ENCODE measurements at places on chromosomes 7 and 10.

DNA sequence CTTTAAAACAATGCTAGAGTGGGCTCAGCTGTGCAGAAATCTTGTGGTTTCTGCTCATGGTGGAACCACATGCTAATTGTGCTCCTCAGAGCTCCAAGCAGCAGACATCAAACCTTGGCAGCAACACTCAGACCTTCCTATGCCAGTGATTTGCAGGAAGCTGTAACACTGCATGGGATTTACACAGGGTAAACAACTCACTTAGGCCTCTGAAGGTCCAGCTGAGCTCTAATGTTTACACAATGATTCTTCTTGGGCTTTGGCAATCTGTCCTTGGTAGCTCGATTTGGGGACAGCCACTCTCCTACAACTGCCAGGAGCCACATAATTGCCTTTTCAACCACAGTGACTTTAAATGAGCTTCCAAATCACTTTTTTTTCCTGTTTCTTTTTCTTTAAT is 97.7 kb upstream of the PDLIM1 start:
- no peak for DNase-seq

- no peak for DNase-seq
Measured at GRCh38 chr7:96527133-96527827, 182.4 kb downstream of the SEM1 start.

- no peak for DNase-seq
Measured at GRCh38 chr10:76278811-76279460, 847.5 kb downstream of the LRMDA start.

DNA sequence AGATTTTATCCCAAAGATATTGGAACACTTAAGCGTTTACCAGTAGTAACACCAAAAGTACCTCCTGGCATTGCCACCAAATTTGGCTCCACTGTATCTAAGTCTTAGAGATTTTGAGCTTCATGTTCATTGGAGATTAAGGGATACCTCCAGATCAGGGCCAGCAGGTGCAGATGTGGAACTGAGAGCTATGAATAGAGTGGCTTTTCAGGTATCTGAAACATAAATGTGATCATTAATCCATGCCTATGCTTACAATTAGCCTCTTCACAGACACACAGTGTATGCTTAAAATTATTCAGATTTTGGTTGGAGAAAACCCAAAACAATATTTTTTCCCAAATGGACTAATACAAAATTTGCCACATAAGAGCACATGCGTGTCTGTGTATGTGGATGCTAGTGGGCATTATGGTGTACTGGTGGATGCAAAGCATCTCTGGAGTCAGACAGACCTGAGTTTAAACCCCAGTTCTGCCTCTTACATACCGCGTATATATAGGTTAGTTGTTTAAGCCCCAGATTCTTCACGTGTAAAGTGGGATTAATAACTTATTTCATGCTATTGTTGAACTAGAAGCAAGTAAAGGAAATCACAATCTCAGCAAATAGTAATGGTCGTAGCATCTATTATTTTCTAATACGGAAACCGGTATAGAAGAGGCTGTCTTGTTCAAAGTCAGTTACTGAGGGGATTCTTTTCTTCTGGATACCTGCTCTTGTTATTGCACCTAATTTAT is 6.8 kb upstream of the LRRC4 start:
- DNase-seq: no peak

DNA sequence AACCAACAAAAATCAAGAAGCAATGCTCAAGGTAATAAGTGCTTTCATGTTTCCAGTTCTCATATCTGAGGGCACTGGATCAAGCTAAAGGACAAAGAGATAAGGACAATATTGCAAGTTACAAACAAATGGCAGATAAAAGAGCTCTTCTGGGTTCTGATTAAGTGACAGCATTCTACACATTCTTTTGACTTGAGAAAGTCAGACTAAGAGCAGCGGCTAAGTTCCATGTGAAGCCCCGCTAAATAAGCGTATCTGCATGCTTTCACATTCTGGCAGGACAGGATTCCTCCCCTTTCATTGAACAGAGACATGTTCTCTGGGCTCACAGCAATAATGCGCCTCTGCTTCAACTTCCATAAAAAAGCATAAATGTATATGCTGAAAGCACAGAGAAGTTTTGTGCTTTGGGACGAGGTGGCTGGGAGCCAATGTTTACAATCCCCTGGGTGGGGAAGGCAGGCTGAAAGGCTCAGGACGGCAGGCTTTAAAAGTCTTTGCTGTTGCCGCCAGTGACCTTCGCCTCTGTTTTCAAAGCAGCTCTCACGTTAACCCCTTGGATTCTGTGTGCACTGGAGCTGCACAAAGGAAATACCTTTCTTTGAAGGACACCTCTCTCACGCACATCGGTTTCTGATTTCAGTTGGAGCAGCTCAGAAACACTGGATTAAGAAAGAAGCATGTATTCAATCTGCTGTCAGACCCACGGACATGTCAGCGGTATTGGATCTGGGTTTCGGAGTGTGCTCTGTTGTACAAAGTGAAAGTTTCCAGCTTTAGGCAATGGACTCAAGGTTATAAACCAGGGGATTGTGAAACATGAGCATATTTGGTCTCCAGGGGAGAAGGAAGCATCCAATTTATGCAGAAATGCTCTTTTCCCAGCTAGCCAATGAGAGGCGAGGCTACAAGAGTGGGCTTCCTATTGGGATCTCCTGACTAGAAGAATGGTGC is 105.4 kb upstream of the FAM133B start:
- DNase-seq: no peak

DNA sequence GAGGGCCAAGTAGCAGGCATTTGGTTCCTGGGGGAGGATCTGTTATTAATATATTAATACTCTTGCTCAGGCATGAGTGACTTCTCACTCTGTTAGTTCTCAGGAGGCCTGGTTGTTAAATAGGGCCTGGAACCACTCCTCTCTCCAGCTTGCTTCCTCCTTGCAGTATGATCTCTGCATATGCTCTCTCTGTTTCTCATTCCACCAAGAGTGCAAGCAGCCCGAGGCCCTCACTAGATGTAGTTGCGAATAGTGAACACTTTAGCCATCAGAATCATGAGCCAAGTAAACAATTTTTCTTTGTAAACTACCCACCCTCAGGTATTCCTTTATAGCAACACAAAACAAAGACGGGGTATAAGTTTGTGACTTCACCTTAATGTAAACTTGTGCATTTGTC is 784.3 kb downstream of the DNAJB9 start:
- no peak for DNase-seq

DNA sequence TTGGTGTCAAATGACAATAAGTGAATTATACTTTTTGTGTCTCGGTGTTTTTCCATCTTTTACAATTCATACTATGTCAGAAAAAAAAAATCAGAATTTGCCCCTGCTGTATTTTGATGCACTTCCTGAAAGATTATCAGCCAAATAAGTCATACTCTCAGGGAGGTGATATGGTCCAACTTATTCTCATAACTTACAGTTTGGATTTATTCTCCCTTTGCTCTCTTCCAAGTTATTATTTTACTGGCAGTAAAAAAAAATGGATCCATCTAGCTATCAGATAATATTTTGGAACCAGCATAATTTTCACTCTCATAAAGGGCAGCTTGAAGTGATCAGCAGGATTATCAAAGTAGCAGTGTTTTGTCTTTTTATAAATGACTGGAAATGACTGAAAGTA is 337.1 kb downstream of the BMPER start:
- DNase-seq: no peak

DNA sequence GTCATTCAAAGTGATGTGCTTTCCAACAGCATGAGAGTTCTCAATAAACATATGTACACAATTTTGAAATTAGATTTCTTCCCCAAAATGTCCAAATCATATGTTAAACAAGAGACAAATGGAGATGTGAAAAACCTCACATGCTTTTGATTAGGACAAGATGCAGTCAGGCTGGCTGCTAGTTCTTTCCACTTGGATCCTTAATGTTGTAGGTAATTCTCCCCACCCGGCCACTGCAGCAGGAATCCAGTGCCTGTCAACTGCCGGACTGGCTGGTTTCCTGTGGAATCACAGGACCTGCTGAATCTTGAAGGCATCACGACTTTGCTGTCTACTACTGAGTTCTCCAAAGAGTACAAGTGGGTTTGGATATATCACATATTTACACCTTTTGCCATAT is 138.6 kb upstream of the AKR1E2 start:
- DNase-seq: no peak

DNA sequence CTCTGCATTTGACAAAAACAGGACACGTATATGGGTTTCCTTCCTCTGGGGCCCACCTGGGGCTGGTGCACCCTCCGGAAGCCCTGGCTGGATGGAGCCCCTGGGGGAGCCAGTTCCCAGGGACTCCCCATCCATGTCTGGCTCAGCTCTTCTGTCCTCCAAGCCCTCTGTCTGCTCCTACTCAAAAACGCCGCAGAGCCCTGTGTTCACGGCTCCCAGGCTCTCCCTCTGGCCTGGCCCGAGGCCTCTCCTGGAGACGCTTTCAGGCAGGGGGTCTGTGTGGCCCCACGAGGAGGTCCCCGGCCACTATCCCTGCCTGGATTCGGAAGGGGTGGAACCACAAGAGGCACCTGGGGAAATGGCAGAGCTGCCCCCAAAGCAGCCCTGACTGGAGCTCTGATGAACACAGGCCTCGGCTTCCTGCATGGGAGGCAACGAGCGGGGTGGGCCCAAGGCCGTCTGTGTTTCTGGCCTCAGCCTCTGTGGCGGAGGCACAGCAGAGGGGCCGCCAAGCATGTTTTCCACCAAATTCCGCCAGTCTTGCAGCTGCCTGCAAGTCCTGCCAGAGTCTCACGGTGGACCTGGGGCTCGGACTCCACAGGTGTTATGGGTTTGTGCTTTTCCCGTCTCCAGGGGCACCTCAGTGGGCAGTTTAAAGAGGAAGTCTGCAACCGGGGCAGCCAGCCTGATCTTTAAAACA is 22.6 kb upstream of the INPP5A start:
- no peak for DNase-seq
